Stimulated activated CD8-positive, alpha-beta memory T cell treated with anti-CD3 and anti-CD28 coated beads, Interleukin-2, amount 100 ng/mL, for 1 hour (primary cell): ENCODE measurements at places on chromosomes 7 and 10.

- no peak for DNase-seq
Measured at GRCh38 chr7:155431711-155432110, 26.2 kb upstream of the EN2 start.

GRCh38 chr10:30818854-30819253 is 189.3 kb upstream of the LYZL2 start:
- DNase-seq: no peak

GRCh38 chr7:34430456-34430855 is 227.6 kb upstream of the NPSR1 start:
- DNase-seq: no peak

DNA sequence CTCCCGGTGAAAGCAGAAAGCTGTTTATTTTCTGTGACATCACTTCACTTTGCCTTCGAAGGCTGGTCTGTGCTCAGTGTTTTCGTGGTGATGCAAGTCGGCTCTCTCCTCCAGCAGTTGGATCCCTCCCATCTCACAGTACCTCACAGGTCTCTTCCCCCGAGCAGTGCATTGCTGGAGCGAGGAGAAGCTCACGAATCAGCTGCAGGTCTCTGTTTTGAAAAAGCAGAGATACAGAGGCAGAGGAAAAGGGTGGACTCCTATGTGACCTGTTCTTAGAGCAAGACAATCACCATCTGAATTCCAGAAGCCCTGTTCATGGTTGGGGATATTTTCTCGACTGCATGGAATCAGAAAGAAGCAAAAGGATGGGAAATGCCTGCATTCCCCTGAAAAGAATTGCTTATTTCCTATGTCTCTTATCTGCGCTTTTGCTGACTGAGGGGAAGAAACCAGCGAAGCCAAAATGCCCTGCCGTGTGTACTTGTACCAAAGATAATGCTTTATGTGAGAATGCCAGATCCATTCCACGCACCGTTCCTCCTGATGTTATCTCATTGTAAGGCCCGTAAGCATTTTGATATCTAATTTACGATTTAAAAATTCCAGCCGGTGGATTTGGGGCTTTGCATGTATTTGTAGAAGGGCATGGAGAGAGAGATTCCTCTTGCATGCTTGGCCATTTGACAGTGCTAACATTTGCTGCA is at the start of gene LGI1:
LGI1 (plus strand) TSS at position 136 of the 707 bp plus-strand sequence; CDS start at position 345, 209 bp downstream.
- DNase-seq: no peak

GRCh38 chr10:128178302-128178958 is 52.2 kb upstream of the MKI67 start:
- DNase-seq: peak; percentile 9

DNA sequence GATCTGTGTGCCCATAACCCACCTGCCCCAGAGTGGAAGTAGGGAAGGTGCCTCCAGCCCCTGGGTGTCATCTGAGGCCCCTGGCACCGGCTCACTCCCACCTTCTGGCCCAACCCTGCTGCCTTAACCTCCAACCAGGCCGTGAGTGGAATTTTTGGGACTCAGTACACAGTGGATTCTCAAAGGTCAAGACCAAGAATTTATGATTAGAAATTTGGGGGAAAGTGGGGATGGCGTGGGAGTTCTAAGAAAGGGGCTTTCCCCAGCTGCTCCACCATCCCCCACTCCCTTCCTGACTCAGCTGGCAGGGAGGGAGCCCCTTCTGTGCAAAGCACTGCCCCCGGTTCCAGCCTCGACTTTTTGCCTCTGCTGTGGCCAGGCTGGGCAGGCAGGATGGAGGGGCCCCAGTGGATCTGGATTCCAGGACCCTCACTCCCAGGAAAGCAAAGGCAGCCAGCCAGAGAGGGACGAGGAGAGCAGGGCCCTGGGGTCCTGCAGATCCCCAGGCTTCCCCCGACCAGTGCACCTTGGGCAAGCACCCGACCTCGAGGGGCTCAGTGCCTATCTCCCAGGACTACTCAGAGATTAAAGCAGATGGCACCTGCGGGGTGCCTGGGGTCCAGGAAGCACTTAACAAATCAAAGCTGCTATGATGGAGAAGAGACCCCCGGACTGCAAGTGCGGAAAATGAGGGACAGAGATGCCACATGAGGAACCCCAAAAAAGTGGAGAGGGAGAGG is 12.8 kb downstream of the SPOCK2 start:
- no peak for DNase-seq

GRCh38 chr10:29346296-29347001 is 57.6 kb downstream of the LYZL1 start:
- no peak for DNase-seq

GRCh38 chr10:117374506-117375359 is 507 bp downstream of the PDZD8 start:
- no peak for DNase-seq

- DNase-seq: no peak
Measured at GRCh38 chr10:97563337-97563736, 9.2 kb upstream of the ANKRD2 start.

DNA sequence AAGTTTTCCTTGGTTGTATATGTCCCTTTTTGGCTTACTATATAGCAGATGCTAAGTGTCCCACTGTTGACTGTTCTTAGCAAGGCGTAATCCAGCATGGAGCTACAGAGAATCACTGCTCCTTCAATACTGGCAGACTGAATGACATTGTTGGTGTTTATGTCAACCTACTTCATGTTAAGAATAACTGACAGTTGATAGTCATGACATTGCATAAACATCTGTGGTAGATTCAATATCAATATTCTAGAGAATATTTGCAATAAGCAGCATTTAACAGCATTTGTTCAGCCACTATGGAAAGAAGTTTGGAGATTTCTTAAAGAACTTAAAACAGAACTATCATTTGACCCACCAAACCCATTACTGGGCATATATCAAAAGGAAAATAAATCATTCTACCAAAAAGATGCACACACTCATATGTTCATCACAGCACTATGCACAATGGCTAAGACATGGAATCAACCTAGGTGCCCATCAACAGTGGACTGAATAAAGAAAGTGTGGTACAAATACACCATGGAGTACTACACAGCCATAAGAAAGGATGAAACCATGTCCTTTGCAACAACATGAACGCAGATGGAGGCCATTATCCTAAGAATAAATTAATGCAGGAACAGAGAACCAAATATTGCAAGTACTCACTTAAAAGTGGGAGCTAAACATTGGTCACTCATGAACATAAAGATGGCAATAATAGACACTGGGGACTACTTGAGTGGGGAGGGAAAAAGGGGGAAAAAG is 88.7 kb downstream of the IMMP2L start:
- DNase-seq: no peak

GRCh38 chr10:24952707-24953645 is 570 bp upstream of the PRTFDC1 start:
- no peak for DNase-seq

DNA sequence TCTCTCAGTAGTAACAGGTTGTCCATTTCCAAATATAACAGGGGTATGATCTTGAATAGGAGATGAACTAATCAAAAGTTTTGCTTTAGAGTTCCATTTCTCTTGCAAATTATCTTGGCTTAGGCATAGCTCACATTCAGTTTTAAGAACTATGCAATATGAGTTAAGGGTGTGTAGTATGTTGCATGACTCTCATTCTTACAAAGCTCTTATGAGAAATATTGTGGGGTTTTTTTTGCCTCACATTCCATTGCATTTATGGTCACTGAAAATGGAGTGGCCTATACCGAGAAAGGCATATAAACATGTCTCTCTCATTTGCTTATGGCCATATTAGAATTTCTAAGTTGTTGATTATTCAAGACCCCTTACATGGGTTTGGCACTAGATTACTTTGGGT is 48.5 kb upstream of the LAMB1 start:
- DNase-seq: no peak

- DNase-seq: peak; percentile 59
Measured at GRCh38 chr7:107150375-107151073, 18.3 kb upstream of the HBP1 start.

DNA sequence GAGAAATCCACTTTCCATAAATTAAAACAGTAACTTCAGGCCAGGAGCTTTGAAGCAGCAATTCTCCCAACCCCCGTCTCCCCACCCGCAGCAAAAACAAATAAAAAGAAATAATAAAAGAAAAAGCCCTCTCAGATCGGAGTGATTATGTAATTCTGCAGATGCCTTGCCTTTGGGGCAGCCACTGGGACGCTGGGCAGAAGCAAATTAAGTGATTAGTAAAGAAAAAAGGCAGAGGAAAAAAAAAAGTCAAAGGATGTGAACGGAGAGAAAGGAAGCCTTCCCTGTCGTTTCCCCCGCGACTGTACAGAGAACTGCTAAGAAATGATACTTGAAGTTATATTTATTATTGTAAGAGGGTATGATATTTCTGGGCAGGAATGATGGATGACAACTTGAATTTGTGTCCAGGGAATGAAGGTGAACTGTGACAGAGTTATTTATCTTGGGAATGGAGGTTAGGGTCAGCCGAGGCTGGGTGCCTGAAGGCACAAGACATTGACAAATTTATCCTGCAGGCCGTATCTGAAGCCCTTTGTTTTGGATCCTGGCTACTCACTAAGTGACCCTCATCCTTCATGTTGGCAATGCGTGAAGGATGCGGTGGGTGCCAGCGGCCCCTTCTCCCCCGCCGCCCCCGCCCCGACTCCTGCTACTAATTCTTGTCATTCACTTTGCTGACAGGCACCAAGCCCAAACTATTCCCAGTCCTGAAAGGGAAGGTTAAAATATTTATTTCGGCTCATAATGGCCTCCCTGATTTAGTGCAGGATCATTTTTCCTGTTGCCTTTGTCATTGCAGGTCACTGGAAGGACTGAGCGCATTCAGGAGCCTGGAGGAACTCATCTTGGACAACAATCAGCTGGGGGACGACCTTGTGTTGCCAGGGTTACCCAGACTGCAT is 604.0 kb downstream of the LRMDA start:
- DNase-seq: no peak

DNA sequence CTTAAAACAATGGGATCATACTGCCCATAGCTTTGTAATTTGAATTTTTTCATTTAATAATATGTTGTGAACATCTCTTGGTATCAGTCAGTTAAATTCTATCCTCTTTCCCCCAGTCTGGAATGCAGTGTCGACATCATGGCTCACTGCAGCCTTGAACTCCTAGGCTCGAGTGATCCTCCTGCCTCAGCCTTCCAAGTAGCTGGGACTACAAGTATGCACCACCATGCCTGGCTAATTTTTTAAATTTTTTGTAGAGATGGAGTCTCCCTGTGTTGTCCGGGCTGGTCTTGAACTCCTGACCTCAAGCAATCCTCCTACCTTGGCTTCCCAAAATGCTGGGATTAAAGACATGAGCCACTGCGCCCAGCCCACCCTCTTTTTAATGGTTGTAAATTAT is 34.6 kb downstream of the MPLKIP start:
- no peak for DNase-seq

- no peak for DNase-seq
Measured at GRCh38 chr7:16561943-16562342, 35.3 kb downstream of the LRRC72 start.

- no peak for DNase-seq
Measured at GRCh38 chr7:31074403-31075085, 22.4 kb downstream of the ADCYAP1R1 start.

DNA sequence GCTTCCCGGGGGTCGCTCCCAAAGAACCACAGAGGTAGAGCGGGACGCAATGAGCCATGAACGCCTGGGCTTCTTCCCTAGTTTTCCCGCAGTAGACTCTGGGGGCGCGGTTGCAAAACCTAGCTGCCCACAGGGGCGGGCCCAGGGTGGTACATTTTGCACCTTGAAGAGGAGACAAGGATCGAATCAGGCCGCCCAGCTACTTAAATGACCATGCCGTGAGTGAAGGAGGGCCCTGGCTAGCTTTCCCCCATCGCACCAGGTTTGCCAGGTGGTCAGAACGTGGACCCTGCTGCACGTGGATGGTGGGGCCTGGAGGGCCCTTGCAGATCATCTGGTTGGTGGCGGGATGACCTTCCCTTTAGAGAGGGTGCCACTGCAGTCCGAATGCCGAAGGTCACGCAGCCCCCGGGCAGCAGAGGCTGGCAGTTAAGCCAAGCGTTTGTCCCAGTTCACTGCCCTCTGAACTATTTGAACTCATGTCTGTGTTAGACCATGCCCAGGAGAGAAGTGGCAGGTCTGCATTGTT is 604 bp upstream of the SHTN1 start:
- no peak for DNase-seq

GRCh38 chr10:944034-944831 is 12.7 kb upstream of the LARP4B start:
- DNase-seq: no peak

- DNase-seq: no peak
Measured at GRCh38 chr10:64261092-64261491, 739.9 kb downstream of the REEP3 start.

DNA sequence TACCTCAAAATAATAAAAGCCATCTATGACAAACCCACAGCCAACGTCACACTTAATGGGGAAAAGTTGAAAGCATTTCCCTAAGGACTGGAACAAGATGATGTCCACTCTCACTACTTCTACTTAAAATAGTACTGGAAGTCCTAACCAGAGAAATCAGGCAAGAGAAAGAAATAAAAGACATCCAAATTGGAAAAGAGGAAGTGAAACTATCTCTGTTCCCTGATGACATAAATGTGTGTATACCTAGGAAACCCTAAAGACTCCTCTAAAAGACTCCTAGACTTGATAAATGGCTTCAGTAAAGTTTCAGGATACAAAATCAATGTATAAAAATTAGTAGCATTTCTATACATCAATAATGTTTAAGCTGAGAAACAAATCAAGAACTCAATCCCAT is 314.1 kb downstream of the WDR37 start:
- DNase-seq: no peak

- DNase-seq: no peak
Measured at GRCh38 chr7:50272808-50273207, 31.7 kb upstream of the IKZF1 start.

DNA sequence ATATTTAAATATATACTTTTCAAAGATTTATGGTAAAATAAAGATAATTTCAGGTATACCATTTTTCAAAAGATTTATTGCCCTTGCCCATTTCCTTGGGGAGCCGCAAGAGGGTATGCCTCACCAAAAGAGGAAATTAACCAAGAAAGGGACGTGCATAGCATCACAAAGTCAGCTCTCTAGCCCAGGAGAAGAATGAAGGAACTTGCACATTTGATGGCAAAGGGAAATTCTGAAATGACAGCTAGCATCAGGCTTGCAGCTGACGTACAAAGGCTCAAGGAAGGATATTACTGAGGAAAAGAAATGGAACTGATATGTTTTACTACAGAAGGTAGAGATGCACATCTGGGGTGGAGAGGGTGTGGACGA is 93.6 kb upstream of the RSU1 start:
- DNase-seq: no peak

GRCh38 chr7:1359051-1359400 is 100.2 kb downstream of the MICALL2 start:
- DNase-seq: no peak

- DNase-seq: no peak
Measured at GRCh38 chr7:43385856-43386255, 197.1 kb upstream of the STK17A start.

DNA sequence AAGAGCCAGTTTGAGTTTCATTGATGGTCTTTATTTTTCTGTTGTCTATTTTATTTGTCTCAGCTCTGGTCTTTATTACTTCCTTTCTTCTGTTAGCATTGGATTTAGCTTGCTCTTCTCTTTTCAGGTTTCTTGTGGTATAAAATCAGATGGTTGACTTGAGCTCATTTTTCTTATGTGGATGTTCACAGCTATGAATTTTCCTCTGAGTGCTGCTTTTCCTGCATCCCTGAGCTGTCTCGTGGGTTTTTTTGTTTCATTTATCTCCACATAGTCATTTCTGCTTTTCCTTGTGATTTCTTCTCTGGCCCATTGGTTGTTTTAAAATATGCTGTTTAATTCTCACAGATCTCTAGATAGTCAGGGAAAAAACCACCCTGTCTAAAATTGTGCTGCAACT is 19.7 kb downstream of the ADGRA1 start:
- no peak for DNase-seq
